ENCODE measurements at places on chromosomes 2 and 18.

- DNase-seq: no peak
These were observed 6.6 kb downstream of the YIPF4 start for GRCh38 chr2:32284321-32284720.

- peak; percentile 79 for DNase-seq
These were observed 104.5 kb downstream of the SNTG2 start for GRCh38 chr2:1055014-1055595.

GRCh38 chr2:183059561-183059960 lies 19.0 kb upstream of the DUSP19 start:
- DNase-seq: peak; percentile 84

DNA sequence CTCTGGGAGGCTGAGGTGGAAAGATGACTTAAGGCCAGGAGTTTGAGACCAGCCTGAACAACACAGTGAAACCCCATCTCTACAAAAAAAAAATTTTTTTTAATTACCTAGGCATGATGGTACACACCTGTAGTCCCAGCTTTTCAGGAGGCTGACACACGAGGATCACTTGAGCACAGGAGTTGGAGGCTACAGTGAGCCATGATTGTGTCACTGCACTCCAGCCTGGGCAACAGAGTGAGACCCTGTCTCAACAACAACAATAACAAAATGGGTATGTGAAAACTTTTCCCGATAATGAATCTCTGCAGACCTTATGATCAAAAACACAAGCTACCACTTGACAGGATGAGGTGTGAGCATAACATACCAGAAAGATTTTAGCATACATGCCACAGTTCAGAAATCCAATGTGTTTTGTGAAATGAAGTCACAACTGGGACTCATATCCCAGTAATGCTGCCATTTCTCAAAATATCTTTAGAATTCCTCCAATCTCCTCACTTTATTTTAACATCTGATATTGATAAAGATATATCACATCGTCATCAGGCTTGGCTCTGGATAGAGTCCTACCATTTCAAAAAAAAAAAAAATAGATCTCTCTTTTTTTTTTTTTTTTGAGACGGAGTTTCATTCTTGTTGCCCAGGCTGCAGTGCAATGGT lies 74.0 kb upstream of the PELI1 start:
- DNase-seq: no peak

DNA sequence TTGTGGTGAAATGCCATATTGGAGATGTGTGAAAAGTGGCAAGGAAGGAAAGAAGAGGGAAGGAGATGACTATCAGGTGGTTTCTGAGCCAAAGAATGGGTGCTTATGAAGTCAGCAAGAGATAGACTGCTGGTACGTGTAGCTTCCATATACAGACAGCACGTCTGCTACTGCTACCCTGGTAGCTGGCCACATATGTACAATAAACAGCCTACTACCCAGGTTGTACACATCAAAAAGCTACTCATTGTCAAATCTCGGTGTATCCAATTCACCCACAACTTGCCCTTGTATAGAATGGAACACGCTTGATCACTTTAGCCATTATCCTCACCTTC lies 761.8 kb downstream of the LRRTM4 start:
- DNase-seq: no peak

DNA sequence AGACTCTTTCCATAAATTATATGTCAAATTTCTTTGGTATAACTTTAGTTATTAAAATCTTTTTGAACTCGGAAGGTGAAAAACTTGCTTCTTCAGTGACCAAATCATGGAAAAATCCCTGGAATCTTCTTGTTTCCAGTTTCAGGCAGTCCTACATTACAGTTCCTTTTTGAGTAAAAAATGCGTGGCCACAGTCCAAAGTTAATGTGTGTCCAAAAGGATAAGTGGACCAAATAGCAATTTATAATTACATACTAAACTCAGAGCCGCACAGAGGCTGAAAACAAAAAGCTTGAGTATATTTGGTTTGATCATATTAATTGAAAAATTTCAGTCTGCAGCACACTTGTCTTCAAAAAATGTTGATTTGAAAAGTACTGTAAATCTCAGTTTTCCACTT lies 28.4 kb upstream of the DYNC2LI1 start:
- DNase-seq: peak; percentile 67

- DNase-seq: no peak
These were observed 172.8 kb upstream of the SPRED2 start for GRCh38 chr2:65605058-65605742.

GRCh38 chr2:236889791-236890704 lies 195.6 kb upstream of the COPS8 start:
- DNase-seq: no peak

- no peak for DNase-seq
These were observed 10.7 kb downstream of the C2orf74 start for GRCh38 chr2:61172671-61173070.

- peak; percentile 42 for DNase-seq
These were observed 83.9 kb downstream of the STPG4 start for GRCh38 chr2:47070920-47071824.

GRCh38 chr2:47964277-47964676 lies 58.0 kb upstream of the FBXO11 start:
- no peak for DNase-seq

DNA sequence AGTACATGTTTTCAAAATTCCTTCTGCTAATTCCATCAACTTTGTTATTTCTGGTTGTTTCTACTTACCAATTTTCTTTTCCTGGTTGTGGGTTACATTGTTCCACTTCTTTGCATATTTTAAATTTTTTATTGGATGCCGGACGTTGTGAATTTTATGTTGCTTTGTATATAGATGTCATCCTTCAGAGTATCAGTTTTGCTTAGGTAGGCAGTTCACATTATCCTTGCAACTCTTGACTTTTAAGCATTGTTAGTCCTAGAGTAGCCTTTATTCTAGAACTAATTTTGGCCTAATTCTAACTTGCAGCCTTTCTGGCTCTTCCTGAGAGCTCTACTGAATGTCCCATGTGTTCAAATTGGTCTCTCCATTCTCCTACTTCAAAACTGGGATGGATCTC lies 228.7 kb upstream of the MC4R start:
- DNase-seq: peak; percentile 8
